Stimulated activated CD8-positive, alpha-beta memory T cell treated with anti-CD3 and anti-CD28 coated beads, Interleukin-7, amount 100 ng/mL, for 1 hour (primary cell): ENCODE measurements at places on chromosomes 7 and 10.

DNA sequence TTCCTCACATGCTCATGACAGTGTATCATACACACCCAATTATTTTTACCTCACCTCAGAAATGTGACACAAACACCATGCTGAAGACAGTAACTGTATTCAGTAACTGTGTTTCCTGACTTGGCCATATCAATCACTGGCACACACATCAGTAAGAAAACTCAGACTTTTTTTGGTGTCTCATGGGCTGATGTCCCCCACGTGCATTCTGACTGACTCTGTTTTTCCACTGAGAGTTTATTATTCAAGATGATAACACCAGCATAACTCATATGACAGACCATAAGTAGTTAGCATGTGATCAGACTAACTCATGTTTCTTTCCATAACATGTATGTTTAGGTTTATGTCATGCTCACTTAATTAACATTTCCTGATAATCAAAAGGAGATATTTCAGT lies 124.8 kb downstream of the CD36 start:
- DNase-seq = no peak

GRCh38 chr7:118580743-118581382 lies 356.4 kb downstream of the ANKRD7 start:
- DNase-seq = no peak

DNA sequence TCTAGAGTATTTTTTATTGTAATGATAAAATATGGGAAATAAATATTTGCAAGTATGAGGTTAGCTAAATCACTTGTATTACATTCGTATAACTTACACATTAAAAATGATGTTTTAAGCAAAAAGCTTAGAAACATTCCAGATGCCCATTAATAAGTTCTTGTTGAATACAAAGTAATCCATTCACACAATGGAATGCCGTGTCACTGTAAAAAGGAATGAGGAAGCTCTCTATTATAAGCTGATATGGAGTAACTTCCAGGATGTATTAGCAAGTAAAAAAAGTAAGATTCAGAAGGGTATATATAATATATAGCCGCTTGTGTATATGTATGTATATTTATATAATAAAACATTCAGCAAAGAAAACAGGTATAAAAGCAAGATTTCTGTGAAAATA lies 412.8 kb upstream of the MTPN start:
- no peak for DNase-seq

- DNase-seq = no peak
Measured at GRCh38 chr7:69173341-69173740, 424.9 kb upstream of the AUTS2 start.

- no peak for DNase-seq
Measured at GRCh38 chr7:51067258-51067657, 249.4 kb downstream of the COBL start.

DNA sequence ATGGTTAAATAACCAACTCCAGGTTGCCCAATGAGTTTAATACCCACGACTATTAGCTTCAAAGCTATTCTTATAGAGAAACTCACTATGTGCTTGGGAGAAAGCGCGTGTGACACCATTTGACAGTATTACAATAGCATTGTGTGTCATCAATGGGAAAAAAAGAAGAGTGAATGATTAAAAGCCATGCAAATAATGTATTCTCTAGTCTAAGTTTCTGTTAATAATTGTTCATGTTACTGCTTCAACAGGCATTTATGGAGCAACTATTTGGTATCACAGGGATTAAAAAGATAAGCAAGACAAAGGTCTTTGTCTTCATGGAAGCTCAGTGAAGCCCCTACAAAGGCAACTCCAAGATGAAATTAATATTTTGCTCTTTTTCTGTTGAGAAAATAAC lies 47.2 kb downstream of the CAV1 start:
- DNase-seq = no peak

DNA sequence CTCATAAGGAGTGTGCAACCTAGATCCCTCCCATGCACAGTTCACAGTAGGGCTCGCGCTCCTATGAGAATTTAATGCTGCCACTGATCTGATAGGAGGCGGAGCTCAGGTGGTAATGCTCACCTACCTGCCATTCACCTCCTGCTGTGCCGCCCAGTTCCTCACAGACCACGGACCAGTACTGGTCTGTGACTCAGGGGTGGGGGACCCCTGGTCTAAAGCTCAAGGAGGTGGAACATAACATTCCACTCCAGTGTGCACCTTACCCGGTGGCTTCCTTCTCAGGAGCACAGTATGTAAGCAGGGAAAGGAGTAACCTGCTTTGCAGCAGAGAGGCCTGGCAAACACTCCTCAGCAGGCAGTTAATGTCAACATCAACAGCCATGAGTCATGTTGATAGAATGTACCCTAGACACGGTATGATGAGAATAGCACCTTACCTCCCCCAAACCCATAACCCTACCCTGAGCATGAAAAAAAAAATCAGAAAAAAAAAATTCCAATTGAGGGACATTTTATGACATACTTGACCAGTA lies 273.5 kb downstream of the FGFR2 start:
- no peak for DNase-seq

- no peak for DNase-seq
Measured at GRCh38 chr10:74910976-74911350, 84.6 kb downstream of the KAT6B start.
